ENCODE measurements at places on chromosomes 16 and 17. TPM values are rescaled to one million over a fixed set of nuclear protein-coding genes. Genes with fewer than 3 reads are reported as not detected.

SDR42E1 gene
- 28.3 TPM for total RNA-seq

TEKT1 gene
- total RNA-seq: not detected

DNA sequence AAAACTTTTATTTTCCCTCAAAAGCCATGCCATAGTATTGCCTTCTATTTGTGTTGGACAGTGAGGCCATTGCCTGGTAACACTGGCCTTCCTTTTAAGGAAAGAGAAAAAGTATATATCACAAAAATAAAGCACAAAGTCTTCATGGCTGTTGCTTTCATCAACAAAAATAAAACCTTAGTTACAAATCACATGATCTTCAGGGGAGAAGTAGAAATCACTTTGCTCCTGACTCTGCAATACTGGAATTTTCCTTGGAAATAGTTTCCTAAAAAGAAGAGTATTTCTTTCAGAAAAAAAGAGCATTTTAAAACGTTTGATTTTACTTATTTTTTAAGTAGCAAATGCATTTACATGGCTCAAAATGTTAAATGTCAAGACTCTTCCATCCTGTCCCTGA is 41.9 kb downstream of the FAM20A start:
- no peak for DNase-seq

GPRC5B gene
- total RNA-seq: 23.2 TPM

NTN3 gene
- not detected for total RNA-seq

PPP1R27 gene
- not detected for total RNA-seq

DNA sequence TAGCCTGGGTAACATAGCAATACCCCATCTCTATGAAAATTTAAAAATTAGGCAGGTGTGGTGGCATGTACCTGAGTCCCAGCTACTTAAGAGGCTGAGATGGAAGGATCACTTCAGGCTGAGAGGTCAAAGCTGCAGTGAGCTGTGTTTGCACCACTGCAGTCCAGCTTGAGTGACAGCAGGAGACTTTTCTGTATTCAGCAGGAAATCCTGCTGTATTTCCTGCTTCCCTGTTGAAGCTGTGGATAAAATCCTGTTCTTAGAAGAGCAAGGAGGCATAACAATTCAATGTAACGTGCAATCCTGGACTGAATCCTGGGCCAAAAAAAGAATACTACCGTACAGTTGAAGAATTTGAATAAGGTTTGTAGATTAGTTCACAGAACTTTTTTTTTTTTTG is 62.2 kb downstream of the FBXL20 start:
- no peak for DNase-seq

DNA sequence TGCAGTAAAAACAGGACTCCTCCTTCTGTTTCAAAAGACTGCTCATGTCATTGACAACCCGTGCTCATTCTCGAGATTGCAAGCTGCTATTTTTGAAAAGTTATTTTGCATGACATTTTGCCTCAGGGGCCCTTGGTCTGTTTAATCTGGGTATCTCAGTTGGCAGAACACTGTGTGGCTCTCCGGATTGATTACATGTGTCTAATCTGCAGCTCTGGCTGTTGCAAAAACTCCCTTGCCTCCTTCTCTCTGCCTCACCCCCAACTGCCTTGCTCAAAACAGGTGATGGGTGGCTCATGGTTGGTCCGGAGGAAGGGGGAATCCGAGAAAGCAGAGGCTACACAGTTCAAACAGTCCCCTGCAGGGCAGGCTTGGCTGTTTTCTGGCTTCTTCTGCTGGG is 25.3 kb downstream of the GINS3 start:
- DNase-seq: no peak

- no peak for DNase-seq
Observed at GRCh38 chr16:85190572-85190971, 78.3 kb upstream of the CIBAR2 start.

SPATA32 gene
- total RNA-seq: not detected

All from ureter (tissue), 1 donor.